Activated CD4-positive, alpha-beta T cell treated with anti-CD3 and anti-CD28 coated beads, Interleukin-2, amount 10 ng/mL, durations not matched to agents 24 days and 14 days (primary cell): ENCODE measurements at places on chromosomes 7 and 10. TPM values are rescaled to one million over a fixed set of nuclear protein-coding genes. Genes with fewer than 3 reads are reported as not detected.

DNA sequence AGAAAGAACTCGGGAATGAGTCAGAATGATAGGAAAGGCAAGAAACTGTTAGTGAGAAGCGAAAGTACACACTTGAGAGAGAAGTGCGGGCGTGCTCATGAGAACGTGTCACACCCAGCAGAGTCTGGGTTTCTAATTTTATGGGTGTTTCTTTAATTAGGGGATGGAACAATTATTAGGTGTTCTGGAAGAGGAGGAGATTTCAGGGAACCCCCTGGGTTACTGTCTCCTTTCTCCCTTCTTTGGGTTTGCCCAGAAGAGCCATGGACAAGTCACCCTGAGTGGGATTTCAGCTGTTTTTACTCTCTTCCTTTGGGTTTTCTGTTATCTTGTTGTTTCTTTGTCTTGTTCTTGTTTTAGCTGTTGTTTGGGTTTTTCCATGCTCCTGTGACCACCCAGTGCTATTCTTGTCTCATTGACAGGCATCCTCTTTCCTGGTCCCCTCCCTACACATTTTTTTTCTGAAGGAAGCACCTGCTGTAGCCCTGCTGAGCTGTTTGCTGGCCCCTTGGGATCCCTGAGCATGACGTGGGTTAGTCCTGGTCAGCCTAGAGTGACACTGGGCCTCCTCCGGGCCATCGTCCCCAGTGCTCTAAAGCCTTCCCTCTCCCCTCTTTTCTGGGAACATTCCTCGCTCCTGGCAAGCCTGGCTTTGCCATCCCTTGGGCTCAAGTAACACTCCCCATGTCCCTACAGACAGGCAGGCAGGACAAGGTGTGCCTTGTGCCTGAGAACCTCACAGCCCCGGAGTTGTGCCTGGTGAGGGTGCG lies 3.5 kb downstream of the SH2D4B start:
- peak; percentile 51 for DNase-seq

GRCh38 chr10:86312701-86313270 lies 53.8 kb downstream of the GRID1 start:
- no peak for DNase-seq

Gene OLAH
- 0.26 and 0.62 TPM in 2 replicates for total RNA-seq

DNA sequence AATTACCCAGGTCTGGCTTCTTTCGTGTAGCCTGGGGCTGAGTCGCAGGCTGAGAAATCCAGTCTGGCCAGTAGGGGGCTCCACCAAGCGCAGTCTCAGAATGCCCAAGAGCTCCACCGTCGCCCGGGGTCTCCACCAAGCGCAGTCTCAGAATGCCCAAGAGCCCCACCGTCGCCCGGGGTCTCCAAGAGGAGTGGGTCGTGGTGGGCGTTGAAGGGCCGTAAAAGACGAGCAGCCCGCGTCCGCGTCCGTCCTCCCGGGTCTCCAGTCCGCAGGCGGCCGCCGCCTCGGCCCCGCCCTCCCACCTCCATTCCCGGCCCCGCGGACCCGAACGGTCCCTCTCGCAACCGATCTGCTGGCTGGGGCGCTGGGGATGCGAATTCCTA lies 892 bp upstream of the ZYX start:
- DNase-seq, result peak; percentile 96
